Caco-2 (cell line): ENCODE measurements at places on chromosomes 1 and 21. TPM values are rescaled to one million over a fixed set of nuclear protein-coding genes. Genes with fewer than 3 reads are reported as not detected.
A peak's percentile ranks its signal among the peaks of the same experiment; 100 is the strongest.

Gene CADM3
- total RNA-seq = not detected in 2 replicates

GRCh38 chr1:89767618-89768017 lies 53.2 kb upstream of the LRRC8D start:
- H3K36me3 ChIP-seq = no peaks in the 10 kb centered on the region
- H3K27me3 ChIP-seq = no peaks in the 10 kb centered on the region
- DNase-seq = no peak
- H3K4me3 ChIP-seq = no peak overlapping the region
- H3K27ac ChIP-seq = no peak overlapping the region

Gene GOLT1A
- 20.4 and 25.9 TPM in 2 replicates for total RNA-seq

GRCh38 chr1:93506126-93506525 lies 58.2 kb downstream of the FNBP1L start:
- DNase-seq = no peak
- no peaks in the 10 kb centered on the region for H3K4me1 ChIP-seq
- no peaks in the 10 kb centered on the region for H3K27me3 ChIP-seq

GRCh38 chr1:21532992-21533534 lies 23.8 kb downstream of the ALPL start:
- H3K4me3 ChIP-seq = no peak overlapping the region
- H3K27me3 ChIP-seq = no peaks in the 10 kb centered on the region
- H3K27ac ChIP-seq = no peak overlapping the region
- no peak for DNase-seq
- no peaks in the 10 kb centered on the region for H3K36me3 ChIP-seq

GRCh38 chr1:58524353-58524945 lies 22.1 kb downstream of the OMA1 start:
- no peaks in the 10 kb centered on the region for H3K4me1 ChIP-seq
- H3K27me3 ChIP-seq = no peaks in the 10 kb centered on the region
- no peak overlapping the region for H3K4me3 ChIP-seq
- H3K36me3 ChIP-seq = no peaks in the 10 kb centered on the region
- DNase-seq = no peak
- no peak overlapping the region for H3K27ac ChIP-seq

GRCh38 chr1:6743189-6744101 lies 41.8 kb upstream of the CAMTA1 start:
- no peak overlapping the region for H3K27ac ChIP-seq
- DNase-seq = no peak
- no peaks in the 10 kb centered on the region for H3K4me1 ChIP-seq
- H3K27me3 ChIP-seq = no peaks in the 10 kb centered on the region
- no peak overlapping the region for H3K4me3 ChIP-seq

Gene INSRR
- not detected in 2 replicates for total RNA-seq

Gene CRNN
- not detected in 2 replicates for total RNA-seq

Gene LCE3D
- total RNA-seq = not detected in 2 replicates

Gene ACP6
- 24.6 and 26.7 TPM in 2 replicates for total RNA-seq

DNA sequence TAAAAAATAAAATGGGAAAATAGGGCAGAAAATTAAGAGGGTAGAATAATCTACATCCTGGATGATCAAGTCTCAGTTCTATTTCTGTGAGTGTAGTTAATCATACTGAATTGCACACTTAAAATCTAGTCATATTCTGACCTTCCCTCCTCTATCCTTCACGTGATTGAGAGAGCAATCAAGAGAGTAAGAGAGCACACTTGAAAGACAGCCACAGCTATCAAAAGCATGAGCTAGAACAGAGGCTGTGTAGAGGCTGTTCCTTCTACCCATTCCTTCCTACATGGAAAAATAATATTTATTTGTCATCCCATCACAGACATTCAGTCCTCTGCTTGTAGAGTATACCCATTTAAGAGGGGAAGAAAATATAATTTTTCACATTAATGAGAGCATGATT lies 52.4 kb downstream of the PHC2 start:
- H3K27me3 ChIP-seq = no peaks in the 10 kb centered on the region
- no peak overlapping the region for H3K4me3 ChIP-seq
- no peak for DNase-seq
- H3K4me1 ChIP-seq = peaks cover 16% of the 10 kb centered on the region

Gene BACE2
- 8.8 and 10.1 TPM in 2 replicates for total RNA-seq

- no peak for DNase-seq
- H3K4me3 ChIP-seq = no peak overlapping the region
- H3K4me1 ChIP-seq = no peaks in the 10 kb centered on the region
- no peaks in the 10 kb centered on the region for H3K27me3 ChIP-seq
- H3K27ac ChIP-seq = no peak overlapping the region
Observed at GRCh38 chr1:16243215-16243610, 6.2 kb upstream of the CPLANE2 start.

Gene OPTC
- not detected in 2 replicates for total RNA-seq

Gene S100A14
- 510 and 624 TPM in 2 replicates for total RNA-seq

GRCh38 chr1:70459496-70460225 lies 48.6 kb downstream of the CTH start:
- H3K27me3 ChIP-seq = no peaks in the 10 kb centered on the region
- no peak overlapping the region for H3K4me3 ChIP-seq
- H3K36me3 ChIP-seq = no peaks in the 10 kb centered on the region
- H3K4me1 ChIP-seq = no peaks in the 10 kb centered on the region

Gene CLEC20A
- not detected in 2 replicates for total RNA-seq

Gene PRAMEF12
- not detected in 2 replicates for total RNA-seq

- no peak overlapping the region for H3K4me3 ChIP-seq
- no peaks in the 10 kb centered on the region for H3K27me3 ChIP-seq
- no peak overlapping the region for H3K27ac ChIP-seq
- no peaks in the 10 kb centered on the region for H3K36me3 ChIP-seq
Observed at GRCh38 chr1:90854397-90854924, 137.4 kb upstream of the BARHL2 start.

Gene HSPA6
- 0.32 and 0.60 TPM in 2 replicates for total RNA-seq

DNA sequence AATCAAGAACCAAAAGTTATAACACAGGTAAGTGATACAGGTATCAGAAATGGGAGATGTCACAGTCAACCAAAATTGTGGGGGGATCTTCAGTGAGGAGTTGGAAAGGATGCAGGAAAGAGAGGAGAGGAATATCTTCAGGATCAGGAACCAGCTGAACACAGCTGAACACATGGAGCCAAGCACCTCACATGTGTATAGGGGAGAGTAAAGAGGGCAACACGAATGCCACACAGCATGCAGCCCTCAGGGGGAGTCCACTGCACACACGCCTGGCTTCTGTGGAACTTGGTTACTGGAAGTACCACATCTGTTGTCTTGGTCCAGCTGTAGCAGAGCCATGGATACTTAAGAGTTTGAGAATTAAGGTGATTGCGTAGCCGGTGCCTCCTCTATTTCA lies 218.8 kb downstream of the RGS7 start:
- no peak for DNase-seq
- no peaks in the 10 kb centered on the region for H3K27me3 ChIP-seq
- H3K27ac ChIP-seq = no peak overlapping the region
- no peak overlapping the region for H3K4me3 ChIP-seq

GRCh38 chr1:11337580-11338073 lies 64.6 kb downstream of the UBIAD1 start:
- DNase-seq = peak; percentile 56
- H3K4me3 ChIP-seq = no peak overlapping the region
- no peaks in the 10 kb centered on the region for H3K36me3 ChIP-seq

DNA sequence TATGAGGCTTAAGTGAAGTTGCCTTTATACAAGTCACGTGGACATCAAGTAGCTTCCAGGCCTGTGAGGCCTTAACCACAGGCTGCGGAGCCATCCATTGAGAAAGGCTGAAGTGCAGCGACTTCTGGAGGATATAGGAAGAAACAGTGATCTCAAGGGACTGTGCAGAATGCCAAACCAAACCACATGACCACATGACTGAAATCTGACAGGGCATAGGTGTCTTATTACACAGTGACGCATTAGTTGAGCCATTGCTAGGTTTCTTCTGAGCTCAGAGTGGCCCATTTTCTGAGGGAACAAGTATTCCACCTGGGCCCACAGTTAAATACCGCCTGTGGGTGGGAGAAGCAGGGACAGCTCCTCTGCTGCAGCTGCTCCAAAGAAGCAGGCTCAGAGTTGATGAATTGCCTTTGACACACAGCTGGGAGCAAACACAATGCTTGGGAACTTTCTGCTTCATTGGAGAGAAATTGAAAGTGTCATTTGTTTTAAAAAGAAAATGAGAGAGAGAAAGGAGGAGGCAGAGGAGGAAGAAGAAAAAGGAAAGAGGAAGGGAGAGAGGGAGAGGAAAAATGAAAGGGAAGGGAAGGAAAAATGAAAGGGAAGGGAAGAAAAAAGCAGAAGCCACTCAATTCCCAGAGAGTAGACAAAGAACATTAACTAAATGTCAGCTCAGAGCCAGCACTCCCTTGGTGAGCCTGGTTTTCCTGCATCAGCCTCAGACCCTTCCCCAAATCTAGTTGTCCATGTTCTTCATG lies 94.4 kb downstream of the COLGALT2 start:
- H3K4me3 ChIP-seq = no peak overlapping the region
- no peak for DNase-seq
- H3K4me1 ChIP-seq = peaks cover 20% of the 10 kb centered on the region
- H3K27me3 ChIP-seq = no peaks in the 10 kb centered on the region

GRCh38 chr1:29258189-29258975 lies 22.1 kb downstream of the PTPRU start:
- H3K4me3 ChIP-seq = no peak overlapping the region
- no peak overlapping the region for H3K27ac ChIP-seq
- H3K27me3 ChIP-seq = no peaks in the 10 kb centered on the region
- no peak for DNase-seq

DNA sequence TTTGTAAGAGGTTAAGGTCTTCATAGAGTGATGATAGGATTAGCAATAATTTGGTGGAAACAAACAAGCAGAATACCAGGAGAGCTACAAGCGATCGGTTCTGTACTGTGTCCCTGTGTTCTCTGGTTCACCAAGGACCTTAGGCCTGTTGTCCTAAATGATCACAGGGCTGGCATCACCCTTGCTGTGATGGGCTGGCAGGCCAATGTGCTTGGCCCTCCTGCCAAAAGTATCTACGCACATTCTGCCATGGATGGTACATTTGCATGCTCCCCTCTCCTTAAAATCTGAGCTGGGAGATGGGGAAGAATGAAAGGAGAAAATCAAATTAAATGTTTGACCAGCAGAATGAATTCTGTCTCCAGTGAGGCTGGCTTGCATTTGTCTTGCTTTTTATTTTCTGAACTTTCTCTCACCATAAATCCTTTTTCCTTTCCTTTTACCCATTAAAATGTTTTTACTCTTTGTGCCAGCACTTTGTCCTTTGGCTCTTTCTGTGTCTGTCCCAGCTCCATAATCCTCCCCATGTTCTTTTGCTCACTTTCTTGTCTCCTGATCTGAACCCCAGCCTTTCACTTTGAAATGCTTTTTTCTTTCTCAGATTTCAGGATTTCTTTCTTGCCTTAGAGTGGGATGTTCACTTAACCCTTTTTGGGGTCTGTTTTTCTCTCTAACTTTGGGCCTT lies 51.7 kb downstream of the PBX1 start:
- peaks cover 1% of the 10 kb centered on the region; the same call in 1 of the 2 replicates for H3K36me3 ChIP-seq
- peaks cover 42% of the 10 kb centered on the region for H3K4me1 ChIP-seq
- H3K27me3 ChIP-seq = no peaks in the 10 kb centered on the region
- DNase-seq = no peak

DNA sequence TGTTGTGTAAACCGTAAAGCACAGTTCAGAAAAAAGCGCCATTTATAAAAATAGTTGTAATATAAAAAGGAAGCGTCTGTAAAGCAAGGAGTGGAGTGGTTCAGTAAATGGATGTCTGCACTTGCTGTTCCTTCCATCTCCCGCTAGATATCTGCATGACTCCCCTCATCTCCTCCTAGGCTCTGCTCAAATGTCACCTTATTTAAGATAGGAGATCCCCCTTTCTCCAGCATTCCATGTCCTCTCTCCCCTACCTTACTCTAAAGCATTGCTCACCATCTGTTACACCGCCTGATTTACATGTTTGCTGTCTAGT lies 745 bp downstream of the MUL1 start:
- no peaks in the 10 kb centered on the region for H3K36me3 ChIP-seq
- H3K27ac ChIP-seq = peak overlapping the region; percentile 70
- DNase-seq = no peak
- H3K4me1 ChIP-seq = no peaks in the 10 kb centered on the region
- H3K4me3 ChIP-seq = peak overlapping the region; percentile 87

DNA sequence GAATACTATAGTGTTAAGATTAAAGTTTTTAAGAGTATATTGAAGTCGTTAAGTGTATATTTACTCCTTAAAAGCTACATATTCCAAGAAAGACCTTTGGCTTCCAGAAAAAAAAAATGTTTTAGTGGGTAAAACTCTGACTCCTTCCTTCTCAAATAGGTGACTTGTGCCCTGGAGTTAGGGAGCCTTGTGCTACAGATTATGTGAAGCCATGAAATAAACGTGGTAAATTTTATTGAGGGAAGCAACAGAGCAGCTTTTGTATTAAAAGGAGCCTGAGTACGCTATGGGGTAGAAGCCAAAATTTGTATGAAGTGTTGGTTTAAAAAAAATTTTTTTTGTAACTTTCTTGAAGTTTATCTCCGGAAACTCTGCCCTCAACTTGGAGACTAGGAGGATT lies 994 bp downstream of the RO60 start:
- H3K4me1 ChIP-seq = peaks cover 5% of the 10 kb centered on the region; the same call in 1 of the 2 replicates
- no peaks in the 10 kb centered on the region for H3K36me3 ChIP-seq
- H3K27ac ChIP-seq = peak overlapping the region; percentile 91
- peak overlapping the region; percentile 70 for H3K4me3 ChIP-seq
- DNase-seq = no peak
- no peaks in the 10 kb centered on the region for H3K27me3 ChIP-seq

Gene TNFRSF14
- total RNA-seq = 1.5 and 3.2 TPM in 2 replicates

GRCh38 chr1:98410082-98410481 lies 251.4 kb upstream of the SNX7 start:
- H3K27me3 ChIP-seq = no peaks in the 10 kb centered on the region
- peaks cover 11% of the 10 kb centered on the region for H3K4me1 ChIP-seq
- H3K4me3 ChIP-seq = no peak overlapping the region
- no peak for DNase-seq

DNA sequence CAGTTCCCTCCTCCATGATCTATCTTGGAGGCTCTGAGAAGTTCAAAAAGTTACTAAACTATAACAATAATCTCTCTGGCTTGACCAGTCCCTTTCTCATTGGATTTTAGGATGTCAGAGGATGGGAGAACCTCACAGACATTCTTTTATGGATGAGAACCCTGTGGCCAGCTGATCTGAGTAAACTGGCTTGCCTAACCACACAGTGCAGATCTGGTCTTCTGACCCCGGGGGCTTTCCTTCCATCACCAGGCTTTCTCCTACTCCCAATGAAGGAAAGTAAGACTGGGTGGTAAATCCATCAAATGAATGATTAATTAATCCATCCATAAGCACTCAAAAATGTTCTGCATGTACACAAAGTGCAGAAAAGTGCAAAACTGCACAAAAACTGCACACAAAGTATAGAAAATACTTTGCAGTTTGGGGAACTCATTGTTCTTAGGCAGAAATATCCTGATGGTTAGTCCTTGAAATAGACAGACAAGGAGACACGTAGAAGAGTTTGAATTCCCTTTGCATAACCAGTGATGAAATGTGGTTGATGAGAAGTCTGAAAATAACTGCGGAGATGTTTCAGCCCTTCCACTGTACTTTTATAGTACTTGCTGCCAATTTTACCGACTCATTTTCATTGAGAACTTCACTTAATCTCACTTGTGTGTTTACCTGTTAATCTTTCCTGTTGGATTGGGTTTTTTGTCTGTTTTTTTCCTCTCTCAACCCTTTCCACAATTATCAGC lies 2.5 kb upstream of the F3 start:
- no peak for DNase-seq
- H3K4me3 ChIP-seq = no peak overlapping the region
- H3K36me3 ChIP-seq = no peaks in the 10 kb centered on the region
- H3K27ac ChIP-seq = no peak overlapping the region
- peaks cover 13% of the 10 kb centered on the region; the same call in 1 of the 2 replicates for H3K4me1 ChIP-seq
- no peaks in the 10 kb centered on the region for H3K27me3 ChIP-seq

- no peak overlapping the region for H3K4me3 ChIP-seq
- H3K27ac ChIP-seq = no peak overlapping the region
- no peaks in the 10 kb centered on the region for H3K27me3 ChIP-seq
- DNase-seq = no peak
- peaks cover 20% of the 10 kb centered on the region for H3K4me1 ChIP-seq
- no peaks in the 10 kb centered on the region for H3K36me3 ChIP-seq
Observed at GRCh38 chr1:53088616-53089300, 26.7 kb downstream of the PODN start.
